ENCODE measurements at places on chromosomes 16 and 17.

DNA sequence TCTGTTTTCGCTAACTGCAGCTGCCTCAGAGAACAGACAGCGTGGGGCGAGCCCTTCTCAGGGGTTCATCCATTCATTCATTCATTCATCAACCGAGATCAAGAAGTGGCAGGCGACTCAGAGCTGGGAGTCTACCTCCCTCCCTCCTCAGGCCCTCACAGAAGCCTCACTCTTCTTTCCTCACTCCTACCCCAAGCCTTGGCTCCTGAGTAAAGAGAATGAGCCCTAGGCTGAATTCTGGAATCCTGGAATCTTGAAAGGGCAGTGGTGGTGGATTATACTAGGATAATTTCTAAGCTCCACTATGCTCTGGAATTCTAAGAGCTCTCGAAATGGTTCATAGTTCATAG lies 2.3 kb upstream of the DLX3 start:
- DNase-seq = no peak

GRCh38 chr17:1009229-1010085 lies 12.5 kb downstream of the TIMM22 start:
- no peak for DNase-seq

- peak; percentile 95 for DNase-seq
Measured at GRCh38 chr17:7851438-7852261, 3.2 kb upstream of the TMEM88 start.

DNA sequence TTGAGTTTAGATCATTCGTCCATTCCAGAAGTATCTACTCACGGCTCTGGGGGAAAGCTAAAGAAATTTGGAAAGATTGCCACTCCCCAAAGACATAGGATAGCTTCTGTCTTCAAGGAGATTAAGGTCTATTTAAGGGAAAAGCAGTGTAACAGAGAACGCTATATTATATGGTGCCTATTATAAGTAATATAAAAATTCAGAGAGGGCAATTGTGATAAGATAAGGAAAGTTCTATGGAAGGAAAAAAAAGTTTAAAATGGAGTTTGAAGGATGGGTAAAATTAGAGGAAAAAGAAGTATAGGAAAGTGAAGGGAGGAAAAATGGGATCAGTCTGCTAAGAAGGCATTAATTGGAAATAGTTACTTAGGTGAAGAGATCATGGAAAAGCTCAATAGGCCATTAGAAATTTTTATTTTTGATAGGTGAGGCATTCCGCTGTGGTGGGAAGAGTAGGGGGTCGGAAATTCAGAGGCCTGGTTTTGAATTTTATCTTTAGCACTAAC lies 690 bp upstream of the CDC27 start:
- no peak for DNase-seq

- no peak for DNase-seq
Measured at GRCh38 chr17:16529906-16530305, 37.9 kb upstream of the LRRC75A start.

DNA sequence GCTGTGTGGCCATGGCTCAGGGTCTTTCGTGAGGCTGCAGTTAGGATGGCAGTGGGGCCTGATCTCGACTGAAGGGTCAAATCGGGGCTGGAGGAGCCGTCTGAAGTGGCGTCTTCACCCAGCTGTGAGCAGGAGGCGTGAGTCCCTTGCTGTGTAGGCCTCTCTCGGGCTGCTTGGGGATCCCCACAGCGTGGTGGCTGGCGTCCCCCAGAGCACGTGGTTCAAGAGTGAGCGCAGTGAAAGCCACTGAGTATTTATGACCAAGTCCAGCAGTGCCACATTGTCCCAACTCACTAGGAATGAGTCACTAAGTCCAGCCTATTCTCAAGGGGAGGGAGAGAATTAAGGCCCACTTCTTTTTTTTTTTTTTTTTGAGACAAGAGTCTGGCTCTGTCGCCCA lies 11.7 kb upstream of the TCF25 start:
- no peak for DNase-seq

- peak; percentile 71 for DNase-seq
Measured at GRCh38 chr17:49996495-49997300, 1.7 kb upstream of the DLX3 start.

GRCh38 chr16:50501251-50501650 lies 46.9 kb upstream of the NKD1 start:
- DNase-seq = no peak

DNA sequence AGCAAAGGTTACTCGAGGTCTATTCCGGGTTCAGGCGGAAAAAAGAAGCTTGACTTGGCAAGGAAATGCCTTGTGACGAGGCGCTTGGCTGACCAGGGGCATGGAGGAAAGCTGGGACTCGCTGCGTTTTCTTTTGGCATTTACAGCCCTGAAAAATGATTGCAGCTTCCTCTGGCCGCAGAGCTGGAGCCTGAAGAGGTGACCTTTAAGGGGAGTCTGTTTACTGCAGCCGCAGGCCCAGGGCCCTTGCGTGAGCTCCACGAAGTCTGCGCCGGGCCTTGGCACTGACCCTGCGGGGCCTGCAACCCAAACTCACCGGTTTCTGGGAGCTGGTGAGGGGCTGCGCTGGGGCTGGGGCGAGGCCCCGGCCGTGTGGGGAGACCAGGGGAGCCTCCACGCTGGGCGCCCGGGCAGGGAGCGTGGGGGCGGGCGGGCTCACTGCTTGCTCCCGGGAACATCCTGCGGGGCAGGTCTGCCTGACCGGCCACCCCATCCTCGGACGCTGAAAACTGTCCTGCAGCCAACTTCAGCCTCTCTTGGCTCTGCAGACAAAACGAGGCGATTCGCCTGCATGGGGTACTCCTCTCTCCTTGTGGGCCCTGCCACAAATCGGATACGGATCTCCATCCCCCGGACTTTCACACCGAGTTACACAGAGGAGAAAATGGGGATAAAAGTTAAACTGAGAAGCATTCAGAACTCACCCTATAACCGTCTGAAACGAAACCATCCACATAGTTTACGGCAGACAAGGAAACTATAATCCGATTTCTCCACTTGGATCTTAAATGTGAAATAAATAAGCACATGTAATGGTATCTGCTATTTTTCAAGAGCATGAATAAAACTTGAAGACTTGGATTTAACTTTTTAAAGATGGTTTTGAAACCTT lies 206.3 kb upstream of the FOXF1 start:
- no peak for DNase-seq

GRCh38 chr17:60481604-60482003 lies 44.4 kb downstream of the APPBP2 start:
- no peak for DNase-seq

- no peak for DNase-seq
Measured at GRCh38 chr17:52136166-52136565, 22.3 kb downstream of the CA10 start.

DNA sequence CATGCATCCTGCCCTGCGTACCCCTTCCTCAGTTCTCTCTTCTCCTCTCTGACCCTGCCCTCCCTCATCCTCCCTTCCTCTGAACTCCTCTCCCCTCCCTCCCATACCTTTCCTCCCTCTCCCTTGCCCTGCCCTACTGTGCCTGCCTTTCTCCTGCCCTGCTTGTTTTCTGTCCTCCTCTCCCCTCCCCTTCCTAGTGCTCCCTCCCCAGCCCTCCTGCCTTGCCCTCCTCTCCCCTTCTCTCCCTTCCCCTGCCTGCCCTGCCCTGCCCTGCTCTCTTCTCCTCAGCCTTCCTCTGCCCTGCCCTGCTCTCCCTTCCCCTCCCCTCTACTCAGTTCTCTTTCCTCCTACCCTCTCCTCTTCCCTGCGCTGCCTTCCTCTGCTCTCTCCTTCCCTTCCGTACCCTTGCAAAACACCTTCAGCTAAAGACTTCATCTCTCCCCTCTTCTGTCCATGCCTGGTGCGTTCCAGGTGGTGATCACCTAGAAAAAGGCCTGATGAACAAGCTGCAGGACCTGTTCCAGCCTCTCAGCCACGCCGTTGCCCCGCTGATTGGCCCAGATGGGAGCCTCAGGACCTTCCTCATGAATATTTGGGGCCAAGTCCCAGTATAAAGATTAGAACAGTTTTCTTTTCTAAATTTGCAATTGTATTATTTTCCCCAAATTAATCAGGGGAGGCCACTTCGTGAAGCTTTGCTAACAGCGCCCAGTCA lies 290.5 kb downstream of the CPPED1 start:
- no peak for DNase-seq

GRCh38 chr17:10756619-10757018 lies 26.8 kb upstream of the TMEM220 start:
- DNase-seq = no peak

GRCh38 chr17:34416116-34416515 lies 53.1 kb upstream of the CCL1 start:
- DNase-seq = no peak

GRCh38 chr16:62135911-62136310 lies 99.7 kb upstream of the CDH8 start:
- no peak for DNase-seq

- DNase-seq = no peak
Measured at GRCh38 chr16:31373235-31373634, 18.3 kb downstream of the ITGAX start.

DNA sequence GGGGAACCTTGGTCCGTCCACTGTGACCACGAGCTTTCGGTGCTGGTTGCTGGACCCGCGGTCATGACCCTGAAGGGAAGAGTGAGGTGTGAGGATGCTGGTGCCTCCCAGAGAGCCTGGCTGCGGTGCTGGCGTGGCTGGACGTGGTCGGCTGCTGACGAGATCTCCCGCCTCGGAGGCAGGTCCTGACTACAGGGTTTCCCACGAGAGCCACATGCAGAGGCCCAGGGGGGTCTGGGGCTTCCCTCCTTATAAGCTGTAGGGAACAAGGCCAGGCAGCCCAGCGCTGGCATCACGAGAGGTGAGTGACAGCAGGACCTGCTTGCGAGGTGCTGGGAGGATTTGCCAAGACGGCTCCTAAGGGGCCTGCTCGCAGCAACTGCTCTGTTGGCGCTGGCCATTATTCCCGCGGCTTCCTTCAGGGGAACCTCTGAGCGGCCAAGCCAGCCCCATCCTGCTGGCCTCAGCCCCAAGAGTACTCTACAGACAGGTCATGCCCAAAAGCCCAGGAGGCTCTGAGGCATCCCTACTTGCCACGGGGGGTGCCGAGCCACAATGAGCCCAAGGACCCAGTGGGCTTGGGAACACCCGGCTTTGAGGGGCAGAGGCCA lies 134.8 kb downstream of the FOXL1 start:
- no peak for DNase-seq

GRCh38 chr17:42748908-42749798 lies 4.3 kb upstream of the EZH1 start:
- no peak for DNase-seq
